Memory B cell (primary cell): ENCODE measurements at places on chromosomes 2 and 18.

DNA sequence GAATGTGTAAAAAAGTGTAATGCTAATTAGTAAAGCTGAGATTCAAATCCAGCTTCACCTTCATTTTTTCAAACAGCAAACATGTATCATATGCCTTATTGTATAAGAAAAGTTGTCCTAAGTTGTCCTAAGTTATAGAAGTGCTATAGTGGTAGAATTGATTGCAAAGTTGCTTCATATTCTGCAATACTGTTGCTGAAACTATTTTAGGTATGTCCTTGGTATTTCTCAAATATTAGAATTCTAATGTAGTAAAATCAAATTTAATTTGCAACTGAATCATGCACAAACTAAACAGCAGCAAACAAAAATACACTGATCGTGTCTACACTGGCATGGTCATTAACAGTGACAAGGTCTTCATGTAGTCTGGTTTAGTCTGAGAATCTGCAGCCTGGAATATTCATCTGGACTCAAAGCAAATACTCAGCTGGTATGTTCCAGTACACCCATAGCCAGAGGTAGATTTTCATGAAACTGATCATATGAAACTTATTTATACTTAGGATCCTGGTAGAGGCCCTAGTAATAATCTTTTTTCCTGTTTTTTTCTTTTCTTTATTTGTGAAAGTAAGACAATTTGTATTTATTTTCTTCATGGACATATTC, 555.6 kb upstream of the ZEB2 start:
- DNase-seq: no peak

DNA sequence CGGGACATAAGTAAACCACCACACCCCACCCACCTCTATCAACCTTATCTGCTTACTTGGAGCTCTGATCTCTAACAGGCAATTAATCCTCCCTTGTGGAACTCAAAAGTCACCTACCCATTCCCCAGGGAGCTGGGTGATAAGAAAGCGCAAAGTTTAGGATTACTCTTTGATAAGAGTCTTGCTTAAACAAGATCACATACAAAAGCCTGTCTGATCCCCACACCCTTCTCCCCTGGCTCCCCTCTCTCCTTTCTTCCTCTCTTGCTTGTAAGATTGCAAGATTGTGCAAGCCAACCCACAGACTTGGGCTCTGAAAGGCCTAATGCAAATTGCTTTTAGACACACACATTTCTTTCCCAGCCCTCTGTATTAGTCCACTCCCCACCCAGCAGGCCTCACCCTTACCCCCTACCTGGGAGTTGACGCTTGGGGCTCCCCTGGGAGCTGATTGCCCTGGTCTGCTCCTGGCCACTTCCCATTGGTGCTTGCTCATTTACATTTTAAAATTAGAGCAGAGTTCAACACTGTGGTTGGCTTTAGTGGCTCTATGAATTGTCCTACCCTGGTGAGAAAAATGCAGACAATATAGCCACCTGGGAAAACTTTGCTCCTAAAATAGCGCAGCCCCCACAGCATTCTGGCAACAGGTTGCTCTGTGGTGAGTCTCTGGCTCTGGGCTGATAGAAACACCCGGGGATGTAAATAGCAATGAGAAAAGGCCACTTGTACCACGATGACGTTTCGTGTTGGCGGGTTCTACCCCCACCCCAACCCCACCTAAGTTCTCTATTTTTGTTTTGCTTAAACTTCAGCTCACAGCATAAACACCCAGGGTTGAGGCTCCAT, 92.8 kb upstream of the MSH2 start:
- DNase-seq: peak; percentile 23

GRCh38 chr2:54708584-54709335, 14.7 kb upstream of the EML6 start:
- peak; percentile 38 for DNase-seq

GRCh38 chr2:24994146-24994724, 22.5 kb upstream of the DNAJC27 start:
- no peak for DNase-seq

GRCh38 chr2:179250095-179250494, 14.5 kb downstream of the SESTD1 start:
- no peak for DNase-seq

DNA sequence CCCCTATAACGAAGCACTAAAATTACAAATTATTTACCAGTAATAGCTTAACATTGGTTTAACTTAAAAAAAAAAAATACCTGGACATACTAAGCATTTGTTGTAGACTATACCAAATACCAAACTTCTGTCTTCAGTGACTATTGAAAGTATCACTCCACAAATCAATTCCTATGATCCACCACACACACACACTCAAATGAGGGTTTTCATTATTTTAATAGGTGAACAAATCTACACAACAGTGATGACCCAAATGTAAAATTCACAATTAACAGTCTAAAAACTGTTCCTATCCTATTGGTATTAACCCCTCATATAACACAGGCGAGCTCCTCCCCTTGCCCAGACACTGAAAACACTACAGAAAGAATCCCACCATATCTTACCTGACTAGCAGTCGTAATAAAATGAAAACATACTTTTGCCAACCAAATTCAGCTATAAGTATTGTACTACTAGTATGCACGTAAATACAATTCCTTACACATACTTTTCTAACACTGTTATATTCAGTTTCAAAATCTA, 2.5 kb downstream of the SP3 start:
- no peak for DNase-seq

DNA sequence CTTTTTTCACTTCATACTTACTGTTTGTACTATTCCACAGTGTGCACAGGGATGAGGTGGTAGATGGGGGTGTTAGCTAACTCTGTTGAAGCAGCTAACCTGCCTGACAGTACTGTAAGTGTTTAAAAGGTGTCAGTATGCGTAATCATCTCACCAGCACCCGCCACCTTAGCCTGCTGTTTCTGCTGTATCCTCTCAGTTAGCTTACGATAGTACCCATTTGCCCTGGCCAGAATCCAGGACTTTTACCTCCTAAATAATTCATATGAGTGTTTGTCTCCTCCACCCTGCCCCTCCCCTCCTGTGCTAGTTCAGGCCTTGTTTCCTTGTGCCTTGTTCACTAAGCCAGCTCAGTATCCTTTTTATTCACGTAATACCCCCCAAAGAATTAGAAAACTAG, 34.2 kb downstream of the TRAPPC12 start:
- DNase-seq: no peak

DNA sequence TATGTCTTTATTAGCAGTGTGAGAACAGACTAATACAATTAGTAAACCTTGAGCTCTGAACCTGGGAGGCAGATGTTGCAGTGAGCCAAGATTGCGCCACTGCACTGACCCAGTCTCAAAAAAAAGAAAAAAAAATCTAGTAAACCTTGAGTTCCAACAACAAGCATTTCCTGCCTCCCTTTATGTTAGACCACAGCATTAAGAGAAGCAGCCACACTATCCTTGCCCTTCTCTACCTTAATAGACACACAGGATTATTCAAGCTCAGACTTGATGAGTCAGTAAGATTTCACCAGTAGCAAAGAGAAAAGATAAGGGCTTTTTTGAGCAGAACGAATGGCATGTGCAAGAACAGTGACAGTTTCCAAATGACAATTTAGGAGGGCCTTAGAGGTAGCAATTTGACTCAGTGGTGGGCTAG, 18.0 kb upstream of the GLS start:
- DNase-seq: no peak

GRCh38 chr2:227627769-227628168, 10.5 kb downstream of the SCYGR4 start:
- no peak for DNase-seq

DNA sequence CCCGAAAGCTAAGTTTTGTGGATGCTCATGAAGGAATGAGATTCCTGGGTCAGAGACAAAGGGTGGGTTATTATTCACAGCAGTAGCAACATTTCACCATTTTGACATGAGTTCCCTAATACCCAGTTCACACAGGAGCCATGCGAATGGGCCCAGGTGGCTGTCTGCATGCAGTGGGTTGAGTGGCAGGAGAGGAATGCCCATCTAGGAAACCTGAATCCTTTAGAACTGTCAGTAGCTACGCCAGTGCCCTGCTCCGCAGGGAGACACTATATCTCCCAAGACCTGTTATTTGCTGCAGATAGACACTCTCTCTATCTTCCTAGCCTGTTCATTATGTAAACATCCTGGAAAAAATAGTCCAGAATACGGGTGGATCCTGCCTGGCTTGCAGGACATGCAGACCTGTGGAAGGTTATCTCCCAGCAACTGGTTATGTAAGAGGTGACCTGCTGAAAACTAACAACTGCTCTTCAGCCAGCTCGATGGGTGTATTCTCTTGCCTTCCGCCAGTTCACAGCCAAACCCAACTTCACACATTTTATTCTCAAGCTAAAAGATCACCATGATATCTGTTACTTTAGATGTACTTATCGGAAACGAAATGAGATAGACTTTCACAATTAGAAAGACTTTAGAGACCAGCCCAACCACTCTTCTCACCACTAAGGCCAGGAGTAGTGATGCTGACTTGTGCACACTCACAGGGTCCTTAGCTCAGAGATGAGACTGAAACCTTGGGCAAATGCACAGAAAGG, 59.1 kb downstream of the MBP start:
- DNase-seq: no peak

DNA sequence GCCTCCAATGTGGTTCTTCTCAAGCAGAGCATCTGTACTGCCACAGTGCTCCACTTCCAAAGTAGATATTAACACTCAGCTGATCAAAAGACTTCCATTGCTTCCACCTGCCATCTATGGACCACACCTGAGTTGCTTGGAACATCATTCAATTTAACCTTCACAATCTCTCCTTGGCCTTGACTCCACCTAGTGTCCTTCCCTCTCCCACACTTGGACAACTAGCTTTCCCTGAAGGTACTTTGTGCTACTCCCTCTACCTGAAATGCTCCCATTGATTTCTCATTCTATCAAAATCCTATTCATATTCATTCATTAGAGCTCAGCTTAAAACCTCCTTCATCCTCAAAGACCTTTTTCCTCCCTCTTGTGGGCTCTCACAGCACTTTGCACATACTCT, 48.7 kb downstream of the SOWAHC start:
- no peak for DNase-seq

DNA sequence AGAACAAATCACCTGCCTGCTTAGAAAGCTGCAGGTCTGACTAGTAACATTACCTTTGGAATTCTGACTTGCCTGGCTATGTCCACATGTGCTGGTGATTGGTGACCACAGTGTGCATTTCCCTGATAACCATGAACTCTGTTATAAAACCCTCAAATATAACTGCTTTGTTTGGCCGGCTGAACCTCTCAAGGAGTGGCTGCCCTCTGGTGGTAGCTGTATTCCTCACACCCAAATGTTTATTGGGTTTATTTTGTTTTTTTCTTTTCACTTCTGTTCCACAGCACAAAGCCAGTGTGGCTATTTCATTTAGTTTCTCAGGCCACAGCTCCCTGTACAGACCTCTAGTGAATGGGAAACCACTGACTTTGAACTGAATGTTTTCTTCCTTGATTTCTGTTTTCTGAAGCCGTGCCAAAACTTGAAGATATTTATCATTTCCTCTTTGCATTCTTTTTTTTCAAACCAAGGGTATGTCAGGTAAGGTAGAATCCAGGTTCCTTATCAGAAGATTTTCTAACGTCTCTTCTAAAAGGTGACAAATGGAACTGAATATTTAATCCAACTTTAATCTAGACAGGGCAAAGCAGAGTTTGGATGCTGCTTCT, 549.0 kb upstream of the VRK2 start:
- peak; percentile 15 for DNase-seq

- DNase-seq: no peak
These were observed 199.7 kb downstream of the PID1 start for GRCh38 chr2:229071292-229071976.

DNA sequence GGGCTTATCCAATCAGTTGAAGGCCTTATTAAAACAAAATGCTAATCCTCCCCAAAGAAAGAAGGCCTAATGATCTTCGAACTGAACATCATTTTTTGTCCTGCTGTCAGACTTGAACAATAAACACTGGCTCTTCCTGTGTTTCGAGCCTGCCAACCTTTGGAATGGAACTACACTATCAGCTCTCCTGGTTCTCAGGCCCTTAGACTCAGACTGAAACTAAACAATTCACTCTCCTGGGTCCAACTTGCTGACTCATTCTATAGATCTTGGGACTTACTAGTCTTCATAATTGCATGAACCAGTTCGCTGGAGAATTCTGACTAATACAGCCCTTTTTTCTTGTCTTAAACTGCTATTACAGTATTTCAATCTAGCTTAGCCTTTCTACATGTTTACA, 235.2 kb downstream of the LNPK start:
- DNase-seq: no peak

GRCh38 chr2:233399306-233400225, 45.3 kb downstream of the DGKD start:
- DNase-seq: no peak

DNA sequence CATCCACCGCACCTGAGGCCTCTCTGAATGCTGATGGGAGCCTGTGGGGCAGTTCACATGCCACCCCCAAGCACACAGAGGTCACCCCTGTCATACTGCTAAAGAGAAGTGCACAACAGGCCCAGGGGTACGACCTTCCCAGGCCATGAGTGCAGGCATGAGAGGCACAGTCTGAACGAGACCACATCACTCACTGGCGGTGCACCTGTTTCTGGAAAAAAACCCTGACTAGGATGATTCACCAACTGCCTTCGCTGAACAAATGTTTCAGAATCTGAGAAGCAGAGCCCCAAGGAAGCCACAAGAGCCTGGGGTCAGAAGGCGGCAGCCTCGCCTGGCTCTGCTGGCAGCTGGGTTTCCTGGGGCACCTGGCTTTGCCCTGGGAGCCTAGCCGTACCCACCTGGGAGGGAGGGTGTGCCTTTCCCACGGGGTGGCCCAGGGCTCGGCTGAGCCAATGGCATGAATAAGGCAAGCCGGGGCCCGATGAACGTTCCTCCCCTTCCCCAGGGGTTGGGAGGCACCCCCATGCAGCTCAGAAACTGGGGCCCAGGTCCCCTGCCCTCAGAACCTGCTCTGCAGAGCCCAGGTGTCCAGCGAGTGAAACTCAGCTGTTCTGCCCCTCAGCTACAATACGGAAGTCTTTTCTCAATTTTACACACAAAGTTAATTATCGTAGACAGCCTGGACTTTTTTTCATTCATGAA, 73.8 kb downstream of the HDAC4 start:
- DNase-seq: no peak

- peak; percentile 18 for DNase-seq
These were observed 502 bp downstream of the MERTK start for GRCh38 chr2:111898703-111899514.

GRCh38 chr2:101405351-101405899, 18.1 kb upstream of the CREG2 start:
- no peak for DNase-seq

DNA sequence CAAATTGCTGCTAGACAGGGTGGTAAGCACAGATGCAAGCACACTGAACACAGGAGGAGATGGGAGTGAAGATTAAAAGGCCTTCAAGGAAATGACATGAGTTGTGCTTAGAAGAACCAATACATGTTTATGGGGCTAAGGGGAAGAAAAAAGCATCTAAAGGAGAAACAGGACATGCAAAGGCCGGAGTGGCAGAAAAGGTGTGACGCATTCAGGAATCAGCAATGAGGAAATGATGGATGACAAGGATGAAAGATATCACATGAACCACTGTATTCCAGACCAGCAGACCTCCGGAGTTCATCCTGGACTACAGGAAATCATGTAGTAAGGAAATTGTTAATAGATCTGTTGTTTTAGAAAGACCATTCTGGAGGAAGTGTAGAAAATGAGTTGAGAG, 42.8 kb downstream of the PPP4R1 start:
- DNase-seq: no peak
